Natural killer cell (primary cell): ENCODE measurements at places on chromosomes 12 and 14. TPM values are rescaled to one million over a fixed set of nuclear protein-coding genes. Genes with fewer than 3 reads are reported as not detected.

DNA sequence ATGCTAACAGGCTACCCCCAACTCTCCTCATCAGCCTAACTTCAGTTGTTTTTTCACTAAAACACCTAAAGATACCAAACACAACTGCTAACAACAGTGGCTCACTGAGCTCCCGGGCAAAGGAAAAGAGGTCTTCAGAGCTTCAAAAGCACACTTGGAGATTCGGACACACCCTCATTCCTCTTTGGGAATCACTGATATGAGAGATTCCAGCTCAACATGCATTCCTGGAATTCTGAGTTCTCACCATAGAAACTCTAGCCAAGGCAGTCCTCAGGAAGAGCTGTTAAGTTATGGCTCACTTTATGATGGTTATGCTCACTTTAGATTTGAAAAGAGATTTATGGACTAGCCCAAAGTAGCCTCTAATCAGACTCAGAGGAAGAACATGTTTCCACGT, 40.1 kb downstream of the STXBP6 start:
- DNase-seq = no peak

DNA sequence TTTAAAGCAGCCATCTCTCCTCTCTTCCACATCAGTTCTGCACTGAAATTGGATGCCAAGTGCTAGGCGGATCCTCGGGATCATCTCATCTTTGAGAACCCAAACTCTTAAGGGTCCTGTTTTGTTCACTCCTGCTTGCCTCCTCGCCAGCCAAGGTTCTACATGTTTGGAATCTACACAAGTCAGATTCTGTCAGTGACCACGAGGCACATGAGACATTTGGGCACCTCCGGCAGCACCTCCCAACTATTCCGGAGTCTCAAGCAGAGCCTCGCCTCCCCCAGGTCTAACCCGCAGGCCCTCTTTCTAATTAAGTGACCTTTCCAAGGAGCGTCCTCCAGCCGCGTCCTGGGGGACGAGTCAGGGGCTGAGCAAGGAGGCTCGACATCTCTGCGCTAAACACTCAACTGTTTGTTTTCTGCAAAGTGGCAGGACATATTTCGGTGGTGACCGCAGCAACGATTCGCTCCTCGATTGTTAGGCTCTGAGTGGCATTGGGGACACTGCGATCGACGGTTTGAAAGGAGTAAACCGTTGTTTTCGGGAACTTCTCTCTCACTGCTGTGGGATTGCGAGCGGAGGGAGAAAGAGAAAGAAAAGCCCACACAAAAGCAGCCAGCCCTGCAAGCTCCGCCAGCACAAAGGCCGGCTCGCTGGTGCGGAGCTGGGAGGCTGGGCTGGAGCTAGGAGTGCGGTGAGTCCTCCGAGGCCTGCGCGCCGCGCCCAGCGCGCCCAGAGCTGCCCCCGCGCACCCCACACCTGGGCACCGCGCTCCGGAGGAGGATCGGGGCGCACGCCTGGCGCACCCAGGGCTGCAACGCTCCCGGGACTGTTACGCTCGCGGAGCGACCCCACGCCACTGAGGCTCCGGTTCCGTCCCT, 640 bp downstream of the ARMH4 start:
- no peak for DNase-seq

DNA sequence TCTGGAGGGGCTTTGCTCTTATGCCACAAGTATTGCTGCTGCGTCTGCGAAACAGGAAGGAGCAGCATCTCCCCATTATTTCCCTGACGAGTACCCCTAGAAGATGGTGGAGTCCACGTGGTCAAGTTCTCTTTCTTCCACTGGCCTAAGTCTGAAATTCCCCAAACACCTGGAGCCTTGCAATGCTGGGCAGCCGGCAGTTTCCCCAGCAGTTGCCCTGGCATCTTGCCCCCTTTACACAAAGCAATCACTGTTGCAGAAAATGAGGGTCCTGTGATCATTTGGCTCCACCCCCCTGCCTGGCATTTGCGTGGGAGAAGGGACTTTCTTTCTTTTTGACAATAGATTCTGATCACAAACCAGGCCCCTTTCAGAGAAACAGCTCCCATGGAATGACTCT, 56.9 kb downstream of the FOS start:
- no peak for DNase-seq

DNA sequence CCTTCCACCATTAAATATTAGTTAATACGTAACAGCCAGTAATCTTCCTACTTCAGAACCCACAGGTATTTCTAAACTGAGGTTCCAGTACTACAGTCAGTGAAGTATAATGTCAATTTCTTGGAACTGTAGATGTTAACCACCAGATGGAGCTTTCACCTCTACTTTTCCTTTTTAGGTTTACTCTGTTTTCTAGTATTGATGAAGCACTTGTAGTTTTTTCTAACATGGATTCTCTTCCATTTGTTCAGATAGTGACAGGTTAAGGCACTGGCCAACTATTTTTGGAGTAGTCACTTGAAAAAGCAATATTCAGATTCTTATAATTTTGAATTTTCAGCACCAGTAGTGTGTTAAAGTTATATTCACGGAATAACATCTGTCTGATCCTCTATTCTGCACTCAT, 4.6 kb upstream of the SEC23A start:
- no peak for DNase-seq

DNA sequence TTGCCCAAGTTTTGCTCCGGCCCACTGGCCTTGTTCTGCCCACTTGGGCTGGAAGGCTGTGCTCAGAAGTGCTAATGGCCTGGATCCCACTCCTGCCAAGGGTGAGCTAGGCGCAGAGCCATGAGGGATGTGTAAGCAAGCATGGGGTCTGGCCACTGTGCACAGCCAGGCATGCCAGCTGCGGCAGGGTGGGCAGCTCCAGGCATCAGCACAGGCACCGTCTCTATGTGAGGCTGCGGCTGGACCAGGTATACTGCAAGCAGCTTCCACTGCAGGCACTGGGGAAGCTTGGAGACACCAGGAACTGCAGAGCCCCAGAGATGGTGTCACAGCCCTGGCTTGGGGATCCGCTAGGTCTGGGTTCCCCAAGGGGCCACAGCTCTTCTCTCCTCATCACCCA, 264.9 kb downstream of the LRIG3 start:
- no peak for DNase-seq

- no peak for DNase-seq
Measured at GRCh38 chr12:49428793-49429192, 61.5 kb downstream of the SPATS2 start.

LRRK2 gene
- total RNA-seq = 3.3 TPM

DNA sequence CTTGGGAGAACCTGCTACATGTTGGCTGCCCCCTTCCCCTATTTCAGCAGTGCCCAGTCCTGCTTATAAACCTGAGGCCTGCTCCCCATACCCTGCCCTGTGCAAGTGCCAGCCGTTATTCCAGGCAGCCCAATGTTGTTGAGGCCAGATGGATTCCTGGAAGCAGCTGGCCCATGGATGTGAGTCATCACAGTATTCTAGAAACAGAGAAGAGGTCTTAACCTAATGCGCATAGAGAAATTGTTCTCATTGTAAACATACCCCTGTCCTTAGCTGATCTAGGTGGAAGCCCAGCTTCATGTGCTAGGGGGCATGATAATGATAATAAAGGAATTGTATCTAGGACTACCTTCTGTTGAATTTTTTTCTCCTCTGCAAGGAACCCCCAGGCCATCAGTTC, 69.7 kb downstream of the TSPAN11 start:
- no peak for DNase-seq

MYO1A gene
- total RNA-seq = not detected

DNA sequence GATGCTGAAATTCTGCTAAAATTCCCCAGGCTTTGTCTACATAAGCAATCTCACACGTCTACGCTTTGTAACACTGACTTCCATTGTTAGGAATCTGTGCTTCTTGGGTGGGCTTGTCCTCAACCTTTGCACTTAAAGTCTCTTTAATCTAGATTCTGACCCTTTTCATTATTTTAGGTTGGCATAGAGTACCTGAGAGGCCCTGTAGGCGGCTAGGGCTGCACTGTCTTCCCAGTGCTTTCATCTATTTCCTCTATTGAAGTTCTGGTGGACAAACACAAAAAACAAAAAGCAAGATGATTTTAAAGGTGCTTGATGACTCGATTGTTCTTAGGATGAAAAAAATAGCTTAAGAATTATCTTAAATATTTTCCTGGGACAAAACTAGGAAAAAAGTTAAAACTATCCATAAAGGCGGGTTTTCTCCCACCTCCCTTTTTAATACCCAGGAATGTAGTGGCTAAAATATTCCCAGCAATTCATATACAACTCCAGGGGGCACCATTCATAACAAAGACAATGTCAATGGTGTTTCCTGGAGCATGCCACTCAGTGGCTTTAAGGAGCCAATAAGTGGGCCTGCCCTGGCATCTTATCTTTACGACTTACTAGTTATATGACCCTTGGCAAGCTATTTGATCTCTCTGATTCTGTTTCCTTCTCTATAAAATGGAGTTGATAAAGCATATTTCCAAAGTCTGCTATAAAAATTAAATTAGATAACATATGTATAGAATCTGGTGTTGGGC, 197.5 kb downstream of the STXBP6 start:
- no peak for DNase-seq
